Non-pigmented ciliary epithelial cell (primary cell): ENCODE measurements at places on chromosomes 1 and 21.

GRCh38 chr1:207789792-207790787, 38.2 kb downstream of the CD46 start:
- no peak for DNase-seq

GRCh38 chr1:111821121-111821745, 65.5 kb downstream of the DDX20 start:
- no peak for DNase-seq

GRCh38 chr1:17933971-17934370, 173.6 kb upstream of the IGSF21 start:
- no peak for DNase-seq

DNA sequence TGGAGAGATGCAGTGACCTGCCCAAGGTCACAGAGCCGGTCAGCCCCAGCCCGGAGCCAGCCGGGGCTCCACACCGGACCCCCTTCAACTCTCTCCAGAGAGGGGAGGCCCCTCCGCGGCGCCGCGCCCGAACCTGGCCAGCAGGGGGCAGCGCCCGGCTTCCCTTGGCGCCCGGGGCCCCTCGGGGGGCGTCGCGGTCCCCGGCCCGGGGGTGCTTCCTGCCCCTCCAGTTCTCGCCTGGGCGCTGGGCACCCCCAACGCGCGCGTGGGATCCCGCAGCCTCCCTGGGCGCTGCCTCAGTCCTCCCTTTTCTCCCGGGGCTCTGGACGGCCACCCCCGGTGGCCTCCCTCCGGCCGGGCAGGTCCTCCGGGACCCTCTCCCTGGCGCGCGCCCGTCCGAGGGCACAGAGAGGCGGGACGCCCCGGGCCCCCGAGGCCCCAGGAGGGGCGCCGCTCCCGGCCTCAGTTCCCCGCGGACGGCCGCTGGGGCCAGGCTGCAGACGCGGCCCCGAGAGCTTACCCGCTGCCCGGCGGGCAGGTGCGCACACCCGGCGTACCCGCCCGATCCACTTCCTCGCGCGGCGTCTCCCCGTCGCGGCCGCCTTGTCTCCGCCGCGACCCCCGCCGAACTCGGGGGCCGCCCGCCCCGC, 406 bp downstream of the HTR1D start:
- DNase-seq: no peak

- no peak for DNase-seq
Observed at GRCh38 chr21:39885119-39885848, 18.0 kb downstream of the PCP4 start.

DNA sequence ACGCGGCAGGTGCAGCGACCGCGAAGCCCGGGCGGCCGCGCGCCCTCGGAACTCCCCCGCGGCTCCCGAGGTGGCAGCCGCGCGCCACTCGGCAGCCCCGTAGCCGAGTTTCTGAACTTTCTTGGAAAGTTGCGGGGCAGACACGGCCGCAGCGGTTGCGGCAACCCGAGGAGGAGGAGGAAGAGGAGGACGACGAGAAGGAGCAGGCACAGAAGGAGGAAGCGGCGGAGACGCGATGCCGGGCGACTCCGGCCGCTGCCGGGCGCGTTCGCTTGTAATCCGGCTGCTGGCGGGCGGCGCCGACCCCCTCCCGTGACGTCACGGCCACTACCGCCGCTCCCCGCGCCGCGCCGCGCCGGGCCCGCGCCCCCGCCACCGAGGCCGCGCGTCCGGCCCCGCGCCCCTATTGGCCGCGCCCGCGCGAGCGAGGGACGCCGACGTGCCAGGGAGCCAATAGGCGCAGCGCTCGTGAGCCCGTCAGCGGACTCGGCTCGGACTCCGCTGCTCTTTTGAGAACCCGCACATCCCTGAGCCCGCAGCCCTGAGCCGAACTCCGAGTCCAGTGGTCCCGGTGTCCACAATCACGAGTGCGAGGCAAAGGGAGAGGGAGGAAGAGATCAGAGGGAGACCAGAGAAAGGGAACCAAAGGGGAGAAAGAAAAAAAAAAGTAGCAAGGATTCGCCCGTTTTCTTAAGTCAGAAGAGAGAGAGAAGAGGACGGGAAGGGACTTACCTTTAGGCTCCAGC, 736 bp upstream of the BARHL2 start:
- DNase-seq: no peak

DNA sequence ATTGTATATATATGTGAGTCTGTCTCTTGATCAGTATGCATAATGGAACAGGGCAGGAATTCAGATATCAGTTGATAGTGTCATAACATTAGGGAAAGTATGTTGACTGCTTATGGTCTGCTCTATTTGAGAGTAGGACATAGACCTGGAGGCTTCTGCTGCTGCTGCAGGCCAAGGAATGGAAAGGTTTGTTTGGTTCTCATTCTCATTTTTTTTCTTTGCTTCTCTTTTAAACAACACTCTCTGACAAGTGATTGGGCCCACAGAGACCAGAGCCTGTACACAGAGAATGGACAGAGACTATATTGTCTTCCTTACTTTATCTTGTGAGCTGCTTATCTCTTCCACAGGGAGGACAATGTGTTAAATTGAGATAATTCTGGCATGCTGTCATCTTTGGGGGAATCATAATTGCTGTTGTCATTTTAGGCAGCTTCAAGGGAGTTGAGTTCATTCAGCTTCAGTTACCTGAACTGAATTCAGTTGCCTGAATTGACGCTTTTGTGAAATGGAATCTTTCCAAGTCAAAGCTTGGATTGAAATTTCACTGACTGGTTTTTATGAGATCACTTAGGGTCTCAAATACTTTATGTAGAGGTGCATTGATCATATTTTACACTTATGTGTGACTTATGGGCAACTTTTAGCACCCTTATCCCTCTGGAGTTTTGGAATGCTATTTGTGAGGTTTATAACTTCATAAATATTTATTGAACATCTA, 16.9 kb downstream of the CAP1 start:
- no peak for DNase-seq

- DNase-seq: no peak
Observed at GRCh38 chr1:202959276-202959620, 1.1 kb upstream of the ADIPOR1 start.

- no peak for DNase-seq
Observed at GRCh38 chr1:157132616-157133167, 5.5 kb downstream of the ETV3 start.

DNA sequence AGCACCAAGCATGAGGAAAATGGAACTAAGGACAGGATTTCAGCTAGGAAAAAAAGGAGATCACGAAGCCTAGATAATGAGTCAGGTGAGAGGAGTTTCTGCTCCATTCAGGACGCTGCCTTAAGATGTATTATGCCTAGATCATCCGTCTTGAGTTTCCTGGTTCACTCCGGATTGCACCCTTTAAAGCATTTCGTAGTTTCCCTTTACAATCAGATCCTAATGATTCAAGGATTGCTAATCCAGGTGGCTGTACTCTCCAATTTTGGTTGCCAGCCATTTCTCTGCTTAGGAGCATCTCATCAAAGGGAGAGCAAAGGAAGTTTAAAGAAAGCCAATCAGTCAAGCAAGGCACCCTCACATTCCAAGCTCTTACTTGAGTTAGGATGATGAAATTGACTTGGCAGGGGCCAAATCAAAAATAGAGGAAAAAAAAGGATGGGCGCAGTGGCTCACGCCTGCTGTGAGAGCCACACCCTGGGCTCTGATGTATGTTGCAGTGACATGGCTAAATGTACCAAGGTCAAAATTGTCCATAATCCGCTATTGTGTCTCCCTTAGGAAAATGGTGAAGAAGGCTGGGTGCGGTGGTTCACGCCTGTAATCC, 156.9 kb upstream of the SOD1 start:
- no peak for DNase-seq

DNA sequence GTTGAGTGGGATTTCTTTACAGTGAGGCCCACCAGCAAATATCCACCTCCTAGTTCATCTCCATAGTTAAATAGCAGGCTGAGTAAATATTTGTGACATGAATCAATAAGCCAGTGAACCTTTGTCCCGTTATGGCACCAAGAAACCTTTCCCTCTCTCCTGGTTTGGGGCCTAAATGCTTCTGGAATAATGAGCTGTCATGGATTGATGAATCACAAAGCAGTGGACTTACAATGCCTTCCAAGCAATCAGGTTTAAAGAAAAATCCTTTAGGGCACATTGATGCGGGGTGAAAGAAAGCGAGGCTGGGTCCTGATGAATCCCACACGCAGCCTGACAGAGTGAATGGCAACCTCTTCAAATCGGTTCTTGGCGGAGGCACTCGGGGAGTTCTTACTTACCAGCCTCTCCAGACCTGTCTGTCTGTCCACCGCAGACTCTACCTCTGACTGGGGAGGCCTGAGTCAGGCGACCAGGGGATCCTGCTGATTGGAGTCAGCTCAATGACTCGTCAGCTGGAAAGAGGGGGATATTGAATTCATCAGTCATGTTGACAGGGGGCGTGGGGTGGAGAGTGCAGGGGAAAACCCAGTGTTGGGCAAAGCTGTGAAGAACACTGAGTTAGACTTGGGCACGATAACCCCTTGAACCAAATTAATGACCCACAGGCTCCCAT, 247.3 kb downstream of the PLPP3 start:
- DNase-seq: no peak

DNA sequence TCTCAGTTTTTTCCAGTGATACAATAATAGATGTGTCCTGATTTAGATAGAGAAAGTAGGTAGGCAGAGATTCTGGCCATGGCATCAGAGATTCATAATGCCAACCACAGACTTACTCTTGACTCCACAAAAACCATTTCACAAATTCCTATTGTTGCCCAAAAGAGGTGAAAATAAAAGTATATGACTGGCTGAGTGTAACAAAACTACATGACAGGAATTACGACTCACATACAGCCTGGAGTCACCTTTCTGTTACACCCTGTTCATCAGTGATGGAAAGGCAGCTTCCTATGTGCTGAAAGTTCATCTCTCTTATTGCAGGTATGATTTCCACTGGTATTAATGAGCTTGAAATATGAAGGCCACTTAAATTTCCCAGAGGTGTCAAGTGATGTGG, 72.3 kb downstream of the MPZL1 start:
- no peak for DNase-seq

DNA sequence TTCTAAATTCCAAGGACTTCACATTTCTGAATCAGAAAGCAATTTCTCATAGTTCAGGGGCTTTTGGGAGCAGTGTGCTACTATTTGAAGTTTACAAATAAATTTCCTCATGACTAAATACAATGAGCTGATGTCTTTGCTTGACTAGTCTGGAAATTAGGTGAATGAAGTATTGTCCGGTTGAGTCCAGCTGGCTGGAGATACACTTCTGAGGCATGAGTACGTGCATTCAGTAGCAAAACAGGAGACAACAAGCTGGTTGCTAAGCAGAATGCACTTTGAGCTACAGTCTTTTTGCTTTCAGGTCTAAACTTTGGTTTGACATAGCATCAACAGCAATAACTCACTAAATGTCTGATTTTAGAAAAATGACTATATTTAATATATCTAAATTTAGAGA, 27.1 kb downstream of the ZNHIT6 start:
- peak; percentile 45 for DNase-seq
